Activated CD8-positive, alpha-beta memory T cell treated with anti-CD3 and anti-CD28 coated beads for 1 hour (primary cell): ENCODE measurements at places on chromosomes 12 and 14.

GRCh38 chr12:6452245-6452943 lies 552 bp downstream of the TAPBPL start:
- no peak for DNase-seq

- no peak for DNase-seq
Observed at GRCh38 chr14:29310757-29311156, 544.2 kb downstream of the FOXG1 start.

DNA sequence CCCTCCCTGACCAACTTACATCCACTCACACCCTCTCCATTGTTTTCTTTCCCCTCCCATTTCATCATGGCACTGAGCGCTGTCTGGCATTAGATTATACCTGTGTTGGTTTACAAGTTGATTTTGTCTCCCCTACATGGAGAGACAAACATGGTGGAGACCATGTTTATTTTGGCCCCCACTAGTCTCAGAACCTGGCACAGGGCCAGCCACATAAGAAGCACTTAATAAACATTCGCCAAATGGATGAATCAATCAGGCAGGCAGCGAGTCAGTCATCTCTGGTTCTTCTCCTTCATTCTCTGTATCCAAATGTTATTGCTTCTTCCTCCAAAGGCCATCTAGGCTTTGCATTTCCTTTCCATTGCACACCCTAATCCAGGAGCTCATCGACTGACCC lies 177.4 kb downstream of the DPF3 start:
- DNase-seq, result no peak

DNA sequence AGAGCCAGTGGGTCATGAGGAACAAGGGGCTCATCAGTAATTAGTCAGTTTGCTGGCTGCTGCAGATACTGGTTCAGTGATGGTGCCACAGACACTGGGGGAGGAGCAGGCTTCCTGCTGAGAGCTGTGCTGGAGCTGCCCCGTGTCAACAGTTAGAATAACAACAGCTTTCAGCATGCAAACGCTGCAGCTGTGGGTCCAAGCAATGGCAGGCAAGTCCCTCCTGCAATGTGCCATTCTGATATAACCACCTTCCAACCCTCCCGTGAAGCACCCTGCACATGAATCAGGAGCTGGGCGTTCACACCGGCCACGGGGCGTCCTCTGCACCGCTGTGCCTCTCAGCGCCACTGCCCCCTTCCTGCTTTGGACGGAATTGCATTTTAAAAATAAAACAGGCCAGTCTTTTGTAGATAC lies 258.4 kb upstream of the SFSWAP start:
- no peak for DNase-seq

DNA sequence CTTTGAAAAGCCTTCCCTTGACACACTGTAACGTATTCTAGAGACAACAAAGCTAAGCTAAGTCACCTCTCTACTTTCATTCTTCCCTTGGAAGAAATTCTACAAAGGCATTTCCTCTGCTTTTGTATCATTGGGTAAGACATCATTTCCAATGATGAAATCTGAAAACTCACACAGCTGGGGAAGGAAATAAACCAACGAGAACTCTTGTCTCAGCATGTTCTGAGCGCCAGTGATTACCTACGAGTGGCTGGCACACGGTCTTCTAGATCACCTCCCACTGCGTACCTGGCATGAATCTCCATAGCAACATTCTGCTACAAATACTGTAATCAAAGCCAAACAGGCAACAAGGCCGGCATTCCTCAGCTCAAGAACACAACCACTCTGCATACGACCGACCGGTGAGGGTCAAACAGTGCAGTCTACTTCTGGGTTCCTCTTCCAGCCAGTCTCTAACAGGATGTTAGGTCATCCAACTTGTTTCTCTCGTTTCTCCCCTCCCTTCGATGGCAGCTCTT lies 7.6 kb downstream of the VPS37B start:
- DNase-seq, result no peak
